Tongue (tissue), 3 donors: ENCODE measurements at places on chromosomes 4 and X. TPM values are rescaled to one million over a fixed set of nuclear protein-coding genes. Genes with fewer than 3 reads are reported as not detected.

Gene HTN1
- total RNA-seq: not detected

Gene TIGD4
- total RNA-seq: 4.8 TPM

Gene MAGEA2
- not detected for total RNA-seq

Gene ZCCHC12
- 0.51 TPM for total RNA-seq

Gene MAGEB3
- total RNA-seq: not detected

Gene RPA4
- total RNA-seq: 6.1 TPM

Gene S100P
- 1.7 TPM for total RNA-seq

Gene STS
- 8.2 TPM for total RNA-seq

Gene MAGEE1
- 2.7 TPM for total RNA-seq

Gene CYTL1
- 4.6 TPM for total RNA-seq

Gene CNKSR2
- total RNA-seq: 13.4 TPM

GRCh38 chr4:109303140-109303496 lies 660 bp upstream of the COL25A1 start:
- DNase-seq: peak; percentile 43

GRCh38 chr4:170623899-170624298 lies 534.1 kb upstream of the AADAT start:
- no peak for DNase-seq

- DNase-seq: peak; percentile 12
Observed at GRCh38 chr4:86744570-86744969, 104.6 kb downstream of the SLC10A6 start.

GRCh38 chrX:23118890-23119527 lies 119.2 kb downstream of the DDX53 start:
- no peak for DNase-seq

DNA sequence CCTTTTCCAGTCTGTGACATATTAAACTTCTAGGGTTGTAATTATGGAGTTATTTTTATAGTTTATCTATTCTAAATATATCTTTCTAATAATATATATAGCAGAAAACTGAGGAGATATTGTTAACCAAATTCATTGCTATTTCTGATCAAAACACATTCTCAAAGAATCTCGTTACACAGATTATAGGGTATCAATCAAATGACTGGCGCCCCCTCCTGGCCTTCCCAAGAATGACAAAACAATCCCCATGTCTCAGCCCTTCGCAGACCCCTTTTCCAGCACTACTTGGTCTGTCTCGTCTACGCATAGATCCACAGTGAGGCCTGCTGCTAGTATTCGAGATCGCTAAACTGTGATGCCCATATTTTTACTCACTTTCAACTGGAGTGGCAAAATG lies 209.3 kb downstream of the GPC3 start:
- no peak for DNase-seq

DNA sequence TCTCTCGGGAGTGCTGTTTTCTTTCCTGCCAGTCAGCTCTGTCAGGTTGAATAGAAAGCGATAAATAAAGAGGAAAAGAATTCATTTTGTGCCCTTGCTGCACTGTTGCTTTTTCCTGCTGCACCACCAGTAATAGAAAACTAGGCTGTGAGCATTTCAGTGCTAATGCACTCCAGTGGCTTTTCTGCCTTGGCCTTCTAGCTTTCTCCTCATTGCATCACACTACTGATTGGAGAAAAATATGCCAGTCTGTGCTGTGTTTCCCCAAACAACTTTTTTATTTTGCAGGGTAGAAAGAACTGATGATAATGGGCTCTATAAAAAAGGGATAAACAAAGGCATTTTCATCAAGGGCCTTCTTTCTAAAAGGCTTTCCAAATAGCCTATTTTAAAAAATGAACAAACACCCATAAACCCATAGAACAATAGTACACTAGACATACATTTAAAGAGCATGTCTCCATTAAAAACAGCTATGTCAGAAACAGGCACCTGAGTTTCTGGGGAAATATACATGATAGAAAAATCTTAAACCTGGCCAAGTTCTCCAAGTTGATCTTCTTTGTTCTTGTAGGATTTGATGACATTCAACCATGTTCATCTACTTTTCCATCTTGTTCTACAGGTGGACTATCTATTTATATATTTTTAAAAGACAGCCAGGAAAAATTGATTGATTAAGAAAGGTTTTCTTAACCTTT lies 86.3 kb downstream of the GPRIN3 start:
- no peak for DNase-seq

DNA sequence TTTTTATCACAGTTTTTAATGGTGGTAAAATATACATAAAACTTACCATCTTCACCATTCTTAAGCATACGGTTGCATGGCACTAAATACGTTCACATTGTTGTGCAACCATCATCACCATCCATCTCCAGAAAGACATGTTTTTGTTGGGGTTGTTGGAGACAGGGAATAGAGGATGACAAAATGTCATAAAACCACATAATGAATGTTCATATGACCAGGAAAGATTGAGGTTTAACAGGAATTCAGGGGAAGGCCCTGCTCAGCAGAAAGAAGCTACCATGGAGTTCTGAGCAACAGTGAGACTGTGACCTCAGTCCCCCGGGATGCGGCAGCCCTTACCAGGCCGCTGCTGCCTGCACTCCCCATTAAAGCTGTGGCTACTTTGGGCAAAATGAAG lies 63.9 kb upstream of the TRIM2 start:
- no peak for DNase-seq

GRCh38 chr4:76752861-76753501 lies 145.0 kb downstream of the SOWAHB start:
- peak; percentile 78 for DNase-seq

DNA sequence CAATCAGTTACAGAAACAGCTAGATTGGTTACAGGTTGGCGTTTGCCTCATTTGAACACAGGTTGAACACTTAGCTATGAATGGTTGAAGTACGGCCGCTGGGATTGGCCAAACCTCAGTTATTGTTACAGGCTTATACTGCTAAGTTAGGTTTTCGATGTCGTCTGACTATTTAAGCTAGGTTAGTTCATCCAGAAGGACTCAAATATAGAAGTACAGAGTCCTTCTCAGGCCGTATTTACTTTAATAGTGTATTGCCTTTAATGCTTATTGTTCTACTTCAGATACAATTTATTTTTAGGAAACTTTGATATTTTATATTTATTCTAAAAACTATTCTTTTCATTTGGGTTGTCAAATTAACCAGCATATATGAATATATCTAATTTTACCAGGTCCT lies 334.7 kb downstream of the FAT4 start:
- no peak for DNase-seq

GRCh38 chr4:164701665-164702064 lies 52.3 kb upstream of the SMIM31 start:
- DNase-seq: no peak

DNA sequence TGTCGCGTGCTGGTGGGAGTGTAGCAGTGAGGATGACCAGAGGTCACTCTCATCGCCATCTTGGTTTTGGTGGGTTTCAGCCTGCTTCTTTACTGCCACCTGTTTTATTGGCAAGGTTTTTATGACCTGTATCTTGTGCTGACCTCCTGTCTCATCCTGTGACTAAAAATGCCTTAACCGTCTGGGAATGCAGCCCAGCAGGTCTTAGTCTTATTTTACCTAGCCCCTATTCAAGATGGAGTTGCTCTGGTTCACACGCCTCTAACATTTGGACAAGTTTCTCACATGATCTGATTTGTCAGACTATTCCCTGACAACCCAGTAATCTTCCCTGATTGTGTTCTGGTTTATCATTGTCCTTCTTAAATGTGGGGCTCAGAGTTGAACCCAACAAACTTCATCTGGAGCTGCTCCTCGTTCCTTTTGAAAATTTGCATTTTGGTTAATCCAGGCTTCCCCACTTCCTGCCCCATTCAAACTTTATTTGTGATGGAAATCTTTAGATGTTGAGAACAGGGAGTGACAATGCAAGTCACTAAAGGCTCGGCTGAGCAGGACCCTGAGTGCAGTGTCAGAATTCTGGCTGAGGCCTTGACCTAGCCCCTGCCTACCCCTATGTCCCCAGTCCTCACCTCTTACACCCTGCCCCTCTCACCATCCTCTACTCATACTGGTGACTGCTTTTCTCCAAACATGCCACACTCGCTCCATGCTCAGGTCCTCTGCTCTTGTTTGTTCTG lies 226.8 kb downstream of the STIM2 start:
- no peak for DNase-seq

GRCh38 chrX:7987160-7988012 lies 60.2 kb upstream of the PNPLA4 start:
- no peak for DNase-seq

- no peak for DNase-seq
Observed at GRCh38 chrX:150548684-150549083, 19.7 kb upstream of the MTM1 start.

DNA sequence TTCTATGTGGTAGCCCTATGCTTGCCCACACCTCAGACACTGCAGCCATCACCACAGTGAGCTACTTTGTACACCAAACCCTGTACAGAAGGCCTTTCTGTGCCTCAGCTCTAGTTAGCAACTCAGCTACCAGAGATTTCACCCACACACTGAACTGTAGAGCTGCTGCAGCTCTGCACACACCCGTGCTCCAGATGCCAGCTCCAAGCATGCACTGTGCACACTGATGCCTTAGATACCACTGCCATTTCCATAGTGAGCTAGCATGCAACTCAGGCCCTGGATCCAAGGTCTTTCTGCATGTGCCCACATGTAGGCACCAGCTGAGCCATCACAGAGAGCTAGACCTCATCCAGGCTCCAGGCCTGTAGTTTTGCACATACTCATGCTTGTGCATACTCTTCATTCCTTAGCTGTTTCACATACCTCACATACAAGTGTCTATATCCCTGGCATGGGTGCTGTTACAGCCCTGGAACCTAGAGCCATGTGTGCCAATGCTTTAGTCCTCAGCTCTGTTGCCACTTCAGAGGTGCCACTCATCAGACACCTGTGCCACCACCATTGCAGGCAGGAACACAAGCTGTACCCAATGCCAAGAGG lies 423.5 kb upstream of the NDST3 start:
- DNase-seq: no peak

DNA sequence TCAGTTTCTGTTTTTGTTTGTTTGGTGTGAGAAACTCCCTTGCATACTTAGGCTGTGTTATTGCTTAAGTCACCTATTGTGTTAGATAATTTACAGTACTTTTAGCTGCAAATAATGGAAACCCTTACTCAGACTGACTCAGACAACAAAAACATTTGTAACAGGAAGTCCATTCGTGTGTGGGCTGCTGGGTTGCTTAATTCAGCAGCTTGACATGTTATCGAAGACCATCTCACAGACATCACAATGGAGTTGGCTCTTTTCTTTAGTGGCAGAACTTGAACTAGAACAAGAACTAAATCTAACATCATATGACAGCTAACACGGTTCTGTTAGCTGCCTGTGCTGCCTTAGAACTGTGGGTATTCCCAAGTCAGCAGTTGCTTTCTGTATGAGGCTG lies 9.9 kb upstream of the GABRE start:
- no peak for DNase-seq

DNA sequence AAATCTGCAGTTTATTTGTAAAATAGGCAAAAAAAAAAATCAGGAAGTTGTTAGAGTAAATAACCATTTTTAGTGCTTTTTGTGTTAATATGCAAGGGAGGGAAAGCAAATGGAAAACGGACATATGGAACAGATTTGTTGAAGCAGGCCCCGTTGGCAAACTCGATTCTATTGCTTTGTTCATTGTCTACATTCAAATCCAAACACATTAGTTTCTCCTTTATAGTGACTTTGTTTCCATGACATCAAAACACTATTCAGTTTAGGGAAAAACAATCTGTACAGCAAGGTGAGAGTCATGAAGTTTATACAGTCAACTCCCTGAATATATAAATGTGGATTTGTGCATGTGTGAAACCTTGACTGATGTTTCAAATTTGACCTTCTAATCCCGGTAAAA lies 142.2 kb downstream of the FAM47A start:
- peak; percentile 70 for DNase-seq

- peak; percentile 87 for DNase-seq
Observed at GRCh38 chrX:79366873-79367749, at the start of gene ITM2A. ITM2A (minus strand) TSS chrX:79367334; CDS start chrX:79367215, 119 bp downstream.

GRCh38 chrX:29687687-29688086 lies 527.7 kb upstream of the MAGEB2 start:
- DNase-seq: no peak

DNA sequence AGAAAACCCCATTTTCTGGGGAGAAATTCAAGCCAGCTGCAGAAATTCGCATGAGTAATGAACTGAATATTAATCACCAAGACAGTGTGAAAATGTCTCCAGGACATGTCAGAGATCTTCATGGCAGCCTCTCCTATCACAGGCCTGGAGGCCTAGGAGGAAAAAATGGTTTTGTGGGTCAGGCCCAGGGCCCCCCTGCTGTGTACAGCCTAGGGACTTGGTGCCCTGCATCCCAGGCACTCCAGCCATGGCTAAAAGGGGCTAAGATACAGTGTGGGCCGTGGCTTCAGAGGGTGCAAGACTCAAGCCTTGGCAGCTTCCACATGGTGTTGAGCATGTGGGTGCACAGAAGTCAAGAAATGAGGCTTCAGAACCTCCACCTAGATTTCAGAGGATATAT lies 185.9 kb upstream of the GATB start:
- DNase-seq: no peak

- DNase-seq: no peak
Observed at GRCh38 chr4:37279894-37280592, 35.5 kb downstream of the NWD2 start.

GRCh38 chr4:184335520-184335919 lies 117.8 kb upstream of the ENPP6 start:
- DNase-seq: no peak

DNA sequence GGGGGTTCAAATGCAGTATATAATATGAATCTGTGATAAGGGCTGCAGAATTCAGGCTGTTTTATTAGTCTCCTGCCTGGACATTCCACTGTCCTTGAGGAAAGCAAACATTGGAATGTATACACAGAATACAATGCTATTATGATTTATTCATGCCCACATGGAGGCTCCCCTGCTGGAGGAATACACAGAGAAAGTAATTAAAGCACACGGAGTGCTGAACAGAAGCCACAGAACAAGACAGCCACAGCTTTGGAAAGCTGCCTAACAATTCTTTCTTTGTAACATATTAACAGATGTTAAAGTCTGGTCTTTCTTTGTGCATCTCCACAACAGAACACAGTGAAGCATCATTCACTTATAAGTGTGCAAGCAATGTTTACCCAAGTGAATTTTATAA lies 155.8 kb downstream of the ARAP2 start:
- peak; percentile 15 for DNase-seq

DNA sequence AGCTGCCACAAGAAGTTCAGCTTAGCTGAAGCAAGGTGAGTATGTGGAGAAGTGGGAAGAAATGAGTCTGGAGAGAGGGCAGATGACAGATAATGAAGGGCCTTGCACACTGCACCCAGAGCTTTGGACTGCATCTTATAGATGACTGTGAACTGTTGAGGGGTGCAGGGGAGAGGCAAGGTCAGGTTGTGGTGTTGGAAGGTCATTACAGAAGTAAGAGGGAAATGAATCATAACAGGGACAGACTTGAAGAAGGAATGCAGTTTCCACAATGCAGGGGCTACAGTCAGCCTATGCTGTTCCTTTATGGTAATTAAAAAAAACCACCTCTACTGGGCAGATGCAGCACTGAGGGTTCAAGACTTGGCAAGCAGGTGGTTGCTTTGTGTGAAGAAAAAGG lies 4.8 kb upstream of the IGFBP7 start:
- DNase-seq: no peak
